ENCODE measurements at places on chromosomes 1 and 21.

DNA sequence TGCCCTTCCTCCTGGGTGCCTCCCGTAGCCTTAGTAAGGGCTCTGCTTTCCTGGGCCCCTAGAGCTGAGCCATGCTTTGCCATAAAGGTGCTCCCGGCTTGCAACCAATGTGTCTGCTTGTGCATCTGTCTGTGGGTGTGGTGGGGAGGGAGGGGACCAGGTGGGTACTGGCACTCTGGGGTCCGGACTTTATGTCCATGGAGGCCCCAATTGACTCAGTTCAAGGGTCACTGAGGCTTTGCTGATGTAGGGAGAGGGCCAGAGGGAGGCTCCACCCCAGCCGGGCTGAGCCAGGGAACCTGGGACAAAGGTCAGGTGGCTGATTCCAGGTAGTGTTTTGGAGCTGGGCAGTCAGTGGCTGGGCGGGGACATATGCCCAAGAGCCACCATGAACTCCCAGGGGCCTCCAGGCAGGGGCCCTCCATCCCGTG lies 15.0 kb downstream of the TNFRSF25 start:
- DNase-seq: no peak

- DNase-seq: peak; percentile 20
These were observed 47.5 kb upstream of the FOXO6 start for GRCh38 chr1:41313661-41314131.

DNA sequence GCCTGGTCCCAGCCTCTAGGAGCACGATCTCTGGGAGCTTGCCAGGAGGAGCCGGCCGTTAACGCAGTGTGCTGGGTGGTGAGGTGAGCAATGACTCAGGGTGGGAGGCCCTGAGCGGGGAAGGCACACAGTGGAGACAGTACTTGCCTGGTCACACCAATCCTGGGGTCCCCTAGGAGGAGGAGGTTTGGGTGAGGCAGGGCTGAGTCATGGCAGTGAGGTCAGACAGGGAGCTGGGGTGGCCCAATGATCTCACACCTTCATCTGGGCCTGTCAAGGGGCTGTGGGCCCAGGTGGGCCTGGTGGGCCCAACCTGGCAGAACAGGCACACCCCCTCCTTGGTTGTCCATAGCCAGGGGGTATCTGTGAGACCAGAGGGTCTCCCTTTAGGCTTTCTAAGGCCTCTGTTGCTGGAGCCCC lies 8.6 kb upstream of the EDN2 start:
- DNase-seq: no peak

- DNase-seq: no peak
These were observed 13.5 kb downstream of the ETS2 start for GRCh38 chr21:38819051-38819718.

GRCh38 chr1:109807822-109808680 lies 44.3 kb upstream of the EPS8L3 start:
- DNase-seq: no peak

DNA sequence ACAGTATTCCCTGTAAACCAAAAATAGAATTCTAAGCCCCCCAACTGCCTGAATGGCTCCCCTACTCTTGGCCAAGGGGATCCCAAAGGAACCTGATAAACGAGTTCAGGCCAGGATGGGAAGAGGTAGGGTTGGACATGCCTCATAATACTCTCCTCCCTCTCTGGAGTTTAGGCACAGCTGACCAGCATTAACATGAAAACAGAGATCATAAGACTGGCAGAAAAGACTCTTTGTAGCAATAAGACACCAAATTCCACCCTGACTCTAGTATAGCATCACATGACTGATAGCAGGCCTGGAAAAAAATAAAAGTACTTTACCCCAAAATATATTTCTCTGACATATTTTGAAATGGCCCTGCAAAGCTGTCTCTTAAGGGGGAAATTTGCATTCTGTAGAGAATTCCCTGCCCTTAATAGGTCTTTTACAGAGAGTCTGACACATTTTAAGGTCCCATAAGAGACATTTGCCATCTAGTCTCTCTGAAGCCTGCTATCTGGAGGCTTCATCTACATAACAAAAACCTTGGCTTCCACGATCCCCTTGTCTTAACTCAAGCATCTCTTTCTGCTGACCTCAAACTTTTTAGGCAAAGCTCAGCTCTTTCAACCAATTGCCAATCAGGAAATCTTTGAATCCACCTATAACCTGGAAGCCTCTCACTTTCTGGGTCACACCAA lies 55.9 kb downstream of the SIK1 start:
- no peak for DNase-seq

GRCh38 chr1:11458811-11459275 lies 20.1 kb upstream of the DISP3 start:
- no peak for DNase-seq

DNA sequence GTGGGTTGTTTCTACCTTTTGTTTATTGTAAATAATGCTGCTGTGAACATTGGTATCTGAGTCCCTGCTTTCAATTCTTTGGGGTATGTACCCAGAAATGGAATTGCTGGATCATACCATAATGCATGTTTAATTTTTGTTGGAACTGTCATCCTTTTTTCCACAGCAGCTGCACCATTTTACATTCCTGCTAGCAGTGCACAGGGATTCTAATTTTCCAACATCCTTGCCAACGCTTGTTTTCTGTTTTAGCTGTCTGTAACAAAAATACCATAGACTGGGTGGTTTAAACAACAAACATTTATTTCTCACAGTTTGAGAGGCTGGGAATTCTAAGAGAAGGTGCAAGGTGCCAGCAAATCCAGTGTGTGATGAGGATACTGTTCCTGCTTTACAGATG lies 65.1 kb downstream of the RAVER2 start:
- no peak for DNase-seq

GRCh38 chr21:35852820-35853219 lies 207.5 kb downstream of the SETD4 start:
- DNase-seq: no peak

- no peak for DNase-seq
These were observed 187.4 kb upstream of the ATP1B1 start for GRCh38 chr1:168918860-168919741.

- DNase-seq: no peak
These were observed 71.0 kb downstream of the OLFML2B start for GRCh38 chr1:161952607-161953172.

DNA sequence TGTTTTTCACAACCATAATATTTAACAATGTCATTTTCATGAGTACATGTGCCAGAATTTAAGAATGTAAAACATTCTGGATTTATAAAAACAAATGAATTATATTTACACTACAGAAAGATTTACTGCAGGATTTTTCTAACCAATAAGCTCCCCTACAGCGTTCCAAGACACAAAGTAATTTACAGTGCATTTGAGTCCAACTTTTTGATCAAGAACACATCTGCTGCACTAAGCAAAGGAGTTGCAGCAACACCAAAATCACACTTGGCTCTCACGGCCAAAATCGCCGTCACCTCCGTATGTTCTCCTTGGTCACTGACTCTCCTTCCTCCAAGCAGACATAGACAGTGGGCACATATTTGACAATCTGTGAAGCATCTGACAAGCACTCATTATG lies 7.7 kb downstream of the VPS26C start:
- no peak for DNase-seq

DNA sequence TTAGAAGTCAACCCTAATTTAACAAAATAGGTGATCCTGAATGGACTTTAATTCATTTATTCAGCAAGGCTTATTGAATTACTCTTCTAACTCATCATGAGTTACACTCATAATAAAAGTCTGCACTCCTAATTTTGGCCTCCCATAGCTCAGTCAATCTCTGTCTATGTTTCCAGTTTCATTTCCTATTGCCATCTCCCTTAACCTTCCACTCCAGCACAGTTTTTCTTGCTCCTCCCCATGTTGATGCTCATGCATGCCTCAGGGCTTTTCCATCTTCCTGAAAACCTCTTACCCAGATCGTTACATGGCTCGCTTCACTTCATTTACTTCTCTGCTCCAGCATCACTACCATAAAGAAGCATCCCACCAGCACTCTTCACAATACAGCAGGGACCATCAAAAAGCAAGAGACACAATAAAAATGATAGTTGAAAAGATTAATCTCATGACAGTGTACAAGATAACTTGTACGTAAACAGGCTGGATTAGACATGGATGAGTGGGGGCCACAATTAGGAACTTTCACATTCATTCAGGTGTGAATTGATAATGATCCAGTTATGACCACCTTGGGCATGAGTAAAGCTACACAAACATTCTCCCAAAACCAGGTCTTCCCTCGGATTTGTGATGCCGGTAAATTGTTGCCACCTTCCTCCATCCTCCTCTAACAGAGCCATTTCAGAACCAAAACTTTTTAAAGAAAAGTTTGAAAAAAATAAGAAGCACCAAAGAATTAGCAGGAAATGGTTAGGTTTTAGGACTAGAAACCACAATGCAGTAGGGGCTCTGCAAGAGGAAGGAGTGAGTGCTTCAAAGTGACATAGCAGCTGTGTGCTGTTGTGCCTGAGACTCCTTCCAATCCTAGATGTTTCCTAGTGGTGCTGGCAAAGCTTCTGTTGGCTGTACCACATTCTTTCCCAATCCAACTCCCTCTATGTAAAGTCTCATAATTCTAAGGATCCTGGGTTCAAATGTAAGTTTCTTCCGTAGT lies 89.8 kb downstream of the OLFML2B start:
- DNase-seq: peak; percentile 31

- DNase-seq: no peak
These were observed 157.0 kb downstream of the PCBP3 start for GRCh38 chr21:45800339-45801080.

DNA sequence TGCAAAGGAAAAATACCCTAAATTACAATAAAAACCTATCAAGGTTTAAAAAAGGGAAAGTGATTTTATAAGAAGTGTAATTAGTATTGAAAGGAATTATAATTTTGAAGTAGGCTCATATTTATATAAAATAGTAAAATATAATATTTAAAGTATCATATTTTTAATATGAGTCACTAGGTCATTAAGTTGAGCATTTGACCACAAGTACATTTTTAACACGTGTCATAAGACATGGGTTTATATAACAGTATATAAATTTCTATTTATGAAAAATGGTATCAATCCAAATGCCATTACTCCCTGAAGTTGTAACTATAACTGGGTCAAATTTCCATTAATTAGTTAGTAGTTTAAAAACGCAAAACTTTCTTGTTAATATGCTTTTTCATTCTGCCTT lies 365.9 kb downstream of the COL11A1 start:
- no peak for DNase-seq

DNA sequence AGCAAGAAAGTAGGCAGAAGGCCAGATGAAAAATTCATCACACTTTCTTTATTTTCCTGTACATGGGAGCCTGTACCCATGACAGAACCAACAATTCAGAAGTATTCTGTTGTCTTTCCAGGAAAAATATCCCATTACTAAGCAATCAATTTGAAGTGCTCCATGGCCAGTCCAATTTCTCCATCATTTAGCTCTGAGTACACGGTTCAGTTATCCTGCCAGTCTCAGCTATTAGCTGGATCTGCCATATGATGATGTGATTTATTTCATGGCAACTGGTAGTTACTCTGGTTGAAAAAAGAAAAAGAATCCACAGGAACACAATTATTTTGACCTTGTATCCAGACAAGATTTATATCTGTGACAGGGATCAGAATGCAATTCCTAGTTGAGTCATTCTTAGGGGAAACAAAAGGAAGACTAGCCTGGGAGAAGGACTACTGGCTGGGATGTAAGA lies 70.6 kb upstream of the GORAB start:
- DNase-seq: no peak

Data from CD4-positive, alpha-beta T cell treated with Interleukin-4 for 4 hours (primary cell).